ENCODE measurements at places on chromosomes 6 and 20.

DNA sequence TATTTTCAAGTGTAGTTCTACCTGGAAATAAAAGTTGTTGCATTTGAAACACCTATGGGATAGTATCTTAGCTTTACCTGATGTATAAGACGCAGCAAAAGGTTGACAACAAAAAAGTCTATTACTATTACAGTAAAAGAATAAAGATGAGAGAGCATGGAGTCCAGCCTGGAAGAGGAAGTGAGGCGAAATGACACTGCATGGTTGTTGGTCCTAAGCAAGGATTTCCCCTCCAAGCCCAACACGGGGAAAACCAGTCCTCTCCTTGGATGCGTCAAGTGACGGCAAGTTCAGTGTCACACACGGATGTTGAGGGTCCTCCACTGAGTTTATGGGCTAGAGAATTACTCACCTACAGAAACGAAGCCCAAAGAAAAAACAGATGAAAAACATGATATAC is 51.7 kb downstream of the COL11A2 start:
- no peak for DNase-seq

GRCh38 chr20:33896509-33896908 is 85.4 kb downstream of the CHMP4B start:
- DNase-seq = peak; percentile 17

DNA sequence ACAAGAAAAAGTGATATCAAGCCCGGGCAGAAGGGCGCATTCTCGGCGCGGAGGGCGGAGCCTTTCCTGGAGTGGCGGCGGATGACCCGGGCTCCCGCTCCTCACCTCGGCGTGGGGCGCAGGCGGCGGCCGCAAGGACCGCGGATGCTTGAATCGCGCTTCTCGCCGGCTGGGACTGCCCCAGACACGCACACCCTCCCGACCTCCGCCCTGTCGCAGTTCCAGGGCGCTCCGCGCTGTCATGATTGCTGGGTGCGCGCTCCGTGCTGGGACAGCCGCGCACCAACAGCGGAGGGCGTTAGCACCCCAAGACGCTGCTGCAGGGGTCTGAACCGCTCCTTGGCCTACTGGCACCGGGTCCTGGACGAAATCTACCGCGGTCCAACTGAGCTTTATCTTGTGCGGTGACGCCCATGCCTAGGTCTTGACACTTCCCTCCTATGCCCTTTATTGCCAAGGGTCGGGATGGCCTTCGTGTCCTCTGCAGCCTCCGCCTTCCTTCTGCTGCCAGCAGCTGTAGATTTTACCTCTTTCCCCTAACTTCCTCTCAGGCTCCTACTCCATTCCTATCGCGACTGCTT is 43.3 kb downstream of the IRAK1BP1 start:
- DNase-seq = peak; percentile 55

GRCh38 chr20:25014816-25015215 is 22.3 kb upstream of the APMAP start:
- DNase-seq = no peak

DNA sequence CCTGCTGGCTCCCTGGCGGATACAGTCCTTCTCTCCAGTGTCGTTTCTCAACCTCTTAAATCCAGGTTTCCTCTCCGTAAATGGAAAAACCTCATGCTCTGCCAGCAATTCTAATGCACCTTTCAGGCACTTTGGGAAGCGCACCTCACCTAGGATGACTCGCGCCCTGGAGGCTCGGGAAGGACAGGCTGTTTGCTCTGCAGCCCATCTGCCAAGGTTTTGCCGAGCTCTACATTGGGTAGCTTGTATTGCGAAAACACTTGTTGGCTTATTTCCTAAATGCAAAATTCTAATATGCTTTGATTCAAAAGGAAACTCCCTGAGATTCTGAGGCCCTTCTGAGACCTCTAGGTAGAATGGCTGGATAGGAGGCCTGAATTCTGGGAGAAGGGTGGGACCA is 102.6 kb upstream of the MLN start:
- no peak for DNase-seq

DNA sequence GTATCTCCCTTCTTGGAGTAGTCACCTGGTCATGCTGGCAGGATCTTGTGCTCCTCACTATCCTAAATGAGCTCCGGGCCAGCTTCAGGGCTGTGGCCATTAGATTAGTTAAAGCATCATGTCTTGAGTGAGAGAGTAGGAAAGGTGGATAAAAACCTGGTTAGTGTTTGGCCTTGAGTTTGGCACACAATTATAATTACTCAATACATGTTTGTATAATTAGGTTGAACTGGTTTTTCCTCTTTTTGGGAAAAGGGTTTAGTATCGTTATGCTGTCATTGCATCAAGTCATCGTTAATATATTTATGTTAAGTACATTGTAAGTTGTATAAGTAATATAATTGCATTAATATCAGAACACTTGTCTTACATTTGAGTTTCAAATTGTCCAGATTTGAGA is 126.3 kb downstream of the CDKAL1 start:
- no peak for DNase-seq

DNA sequence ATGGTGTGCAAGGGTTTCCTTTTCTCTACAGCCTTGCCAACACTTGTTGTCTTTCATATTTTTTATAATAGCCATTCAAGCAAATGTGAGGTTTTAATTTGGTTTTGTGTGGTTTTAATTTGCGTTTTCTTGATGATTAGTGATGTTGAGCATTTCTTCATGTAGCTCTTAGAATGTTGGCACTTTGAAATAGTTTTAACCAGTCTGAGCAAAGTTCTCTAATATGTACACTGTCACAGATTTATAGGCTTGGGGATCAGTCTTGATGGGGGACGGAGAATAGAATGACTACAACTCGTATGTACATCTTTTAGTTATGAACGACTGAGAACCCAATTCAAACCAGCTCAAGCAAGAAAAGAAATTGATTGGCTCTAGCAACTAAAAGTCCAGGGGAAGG is 1003.1 kb downstream of the KIF16B start:
- no peak for DNase-seq

- no peak for DNase-seq
Measured at GRCh38 chr20:61307686-61308476, 55.8 kb downstream of the CDH4 start.

DNA sequence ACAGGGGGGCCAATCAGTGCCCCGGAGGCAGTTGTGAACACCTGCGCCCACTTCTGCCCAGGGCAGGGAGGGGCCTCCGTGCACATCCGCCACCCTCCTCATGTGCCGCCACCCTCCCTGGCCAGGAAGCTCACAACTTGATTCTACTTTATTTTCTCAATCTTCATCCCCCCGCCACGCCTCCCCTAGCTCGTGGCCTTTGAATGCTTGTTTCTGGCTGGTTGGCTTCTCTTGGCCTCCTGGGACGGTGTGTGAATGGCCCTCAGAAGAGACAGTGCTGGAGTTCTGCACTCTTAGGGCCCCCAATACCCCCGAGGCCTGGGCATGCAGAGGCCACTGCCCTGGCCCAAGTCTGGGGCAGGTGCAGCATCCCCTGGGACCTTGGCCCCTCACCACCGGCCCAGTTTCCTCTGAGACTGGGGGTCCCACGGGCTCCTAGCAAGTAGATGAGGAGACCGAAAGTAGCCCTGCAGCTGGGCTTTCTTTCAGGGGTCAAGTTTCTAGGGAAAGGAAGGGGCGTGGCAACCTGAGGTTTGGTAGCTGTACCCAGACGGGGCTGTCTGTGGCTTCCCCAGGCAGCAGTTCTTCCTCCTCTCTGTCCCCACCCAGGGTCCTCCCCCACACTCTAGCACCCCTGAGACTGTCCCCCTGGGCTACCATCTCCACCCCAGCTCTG is 1.3 kb downstream of the RGS19 start:
- DNase-seq = no peak

- DNase-seq = no peak
Measured at GRCh38 chr6:82248273-82248735, 760 bp upstream of the IBTK start.

GRCh38 chr6:69936674-69937363 is 70.5 kb downstream of the COL19A1 start:
- DNase-seq = no peak

DNA sequence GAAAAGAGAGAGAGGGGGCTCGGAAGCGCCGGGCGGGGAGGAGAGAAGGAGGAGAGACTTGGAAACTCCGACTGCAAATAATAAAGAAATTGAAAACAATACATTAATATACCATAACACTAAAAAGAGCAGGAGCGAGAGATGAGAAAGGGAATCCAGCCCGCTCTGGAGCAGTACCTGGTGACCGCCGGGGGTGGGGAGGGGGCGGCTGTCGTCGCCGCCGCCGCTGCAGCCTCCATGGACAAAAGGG is 338 bp downstream of the E2F3 start:
- no peak for DNase-seq

DNA sequence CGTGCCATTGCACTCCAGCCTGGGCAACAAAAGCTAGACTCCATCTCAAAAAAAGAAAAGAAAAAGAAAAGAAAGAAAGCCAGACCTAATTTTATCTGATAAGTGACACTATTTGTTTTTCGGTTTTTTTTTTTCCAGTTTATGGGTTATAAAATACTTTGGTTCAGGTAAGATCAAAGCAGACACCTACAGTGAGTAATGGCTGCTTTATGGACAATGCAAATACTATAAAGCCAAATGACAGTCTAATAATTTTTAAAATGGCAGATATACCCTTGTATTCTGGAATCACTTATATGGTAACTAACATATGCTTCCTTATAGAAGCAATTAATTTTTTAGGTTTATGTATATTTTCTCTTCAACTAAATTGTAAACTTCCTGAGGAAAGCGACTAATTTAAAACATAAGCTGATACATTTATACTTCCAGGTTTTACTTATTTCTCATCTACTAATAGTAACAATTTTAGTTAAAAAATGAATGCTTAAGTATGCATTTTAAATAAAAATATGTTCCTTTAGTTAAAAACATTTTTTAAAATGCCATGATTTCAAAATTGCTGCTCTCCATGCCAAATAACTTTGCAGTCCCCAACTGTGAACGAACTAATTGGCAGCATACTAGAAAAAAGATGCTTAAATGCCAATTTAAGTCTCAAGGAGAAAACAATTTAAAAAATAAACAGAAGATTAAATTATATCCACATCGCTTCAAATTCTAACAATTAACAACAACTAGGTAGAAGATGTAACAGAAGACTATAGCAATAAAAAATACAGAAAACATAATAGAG is 38.5 kb downstream of the KIAA0319 start:
- no peak for DNase-seq

- DNase-seq = peak; percentile 97
Measured at GRCh38 chr6:26457806-26458688, at the start of gene BTN2A1. Gene BTN2A1, plus strand, starts transcription at chr6:26457955. Its CDS starts 682 bp downstream, at chr6:26458637.

DNA sequence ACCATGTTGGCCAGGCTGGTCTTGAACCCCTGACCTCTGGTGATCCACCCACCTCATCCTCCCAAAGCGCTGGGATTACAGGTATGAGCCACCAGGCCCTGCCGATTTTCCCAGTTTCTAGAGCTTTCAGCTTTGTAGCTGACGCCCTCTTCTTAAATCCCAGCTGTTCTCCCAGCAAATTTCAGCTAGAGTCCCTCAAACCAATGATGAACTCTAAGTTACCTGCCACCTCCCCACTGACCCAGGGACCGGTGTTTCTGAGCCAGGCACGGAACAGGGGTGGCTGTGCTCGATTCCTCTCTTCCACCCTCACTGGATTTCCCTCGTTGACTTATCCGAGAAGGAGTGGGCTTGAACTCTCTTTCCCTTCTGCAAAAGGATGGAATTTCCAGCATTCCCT is 39.1 kb downstream of the SUN5 start:
- DNase-seq = no peak

DNA sequence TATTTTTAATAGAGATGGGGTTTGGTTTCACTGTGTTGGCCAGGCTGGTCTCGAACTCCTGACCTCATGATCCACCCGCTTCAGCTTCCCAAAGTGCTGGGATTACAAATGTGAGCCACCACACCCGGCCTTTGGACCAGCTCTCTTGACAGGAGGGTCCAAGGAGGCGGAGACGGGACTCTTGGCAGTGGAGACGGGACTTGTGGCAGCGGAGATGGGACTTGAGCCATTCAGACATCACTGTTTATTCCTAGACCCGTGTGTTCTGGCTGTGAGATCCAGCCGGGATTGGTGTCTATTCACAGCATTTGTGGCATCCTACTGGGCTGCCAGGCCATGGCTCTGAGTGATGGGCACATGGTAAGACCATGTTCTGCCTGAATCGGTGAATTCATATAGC is 25.6 kb downstream of the PRPF6 start:
- no peak for DNase-seq

GRCh38 chr6:69383627-69384026 is 413.2 kb downstream of the LMBRD1 start:
- no peak for DNase-seq

GRCh38 chr6:133467982-133468380 is 226.8 kb downstream of the EYA4 start:
- no peak for DNase-seq

- no peak for DNase-seq
Measured at GRCh38 chr20:40959325-40960092, 69.1 kb upstream of the TOP1 start.

DNA sequence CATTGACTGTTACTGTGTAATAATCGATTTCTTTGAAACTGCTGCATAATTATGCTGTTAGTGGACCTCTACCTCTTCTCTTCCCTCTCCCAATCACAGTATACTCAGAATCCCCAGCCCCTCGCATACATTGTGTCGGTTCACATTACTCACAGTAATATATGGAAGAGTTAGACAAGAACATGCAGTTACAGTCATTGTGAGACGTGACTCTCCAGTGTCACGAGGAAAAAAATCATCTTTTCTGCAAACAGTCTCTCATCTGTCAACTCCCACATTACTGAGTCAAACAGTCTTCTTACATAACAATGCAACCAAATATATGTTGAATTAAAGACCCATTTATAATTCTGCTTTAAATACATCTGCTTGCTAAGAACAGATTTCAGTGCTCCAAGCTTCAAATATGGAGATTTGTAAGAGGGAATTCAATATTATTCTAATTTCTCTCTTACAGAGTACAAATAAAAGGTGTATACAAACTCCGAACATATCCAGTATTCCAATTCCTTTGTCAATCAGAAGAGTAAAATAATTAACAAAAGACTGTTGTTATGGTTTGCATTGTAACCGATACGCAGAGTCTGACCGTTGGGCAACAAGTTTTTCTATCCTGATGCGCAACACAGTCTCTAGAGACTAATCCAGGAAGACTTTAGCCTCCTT is 113.3 kb downstream of the TMEM242 start:
- DNase-seq = no peak

GRCh38 chr6:118774581-118774980 is 119.4 kb upstream of the ASF1A start:
- peak; percentile 35 for DNase-seq

DNA sequence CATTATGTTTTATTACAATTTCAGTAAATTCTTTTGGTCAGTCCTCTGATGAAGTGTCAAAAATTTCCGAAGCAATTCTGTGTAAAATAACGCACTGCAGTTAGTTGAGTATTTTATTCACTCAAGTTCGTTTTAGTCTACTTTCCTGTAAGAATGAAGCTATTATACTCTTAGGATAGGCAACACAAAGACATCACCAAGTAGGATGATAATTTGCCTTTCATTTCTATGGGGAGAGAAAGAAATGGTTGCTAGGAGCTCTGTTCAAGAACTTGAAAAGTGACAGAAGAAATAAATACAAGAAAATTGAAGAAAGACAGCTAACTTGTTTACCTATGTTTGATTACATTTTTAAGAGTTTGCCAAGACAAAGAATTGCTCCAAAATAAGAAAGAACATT is 290.4 kb downstream of the EYS start:
- no peak for DNase-seq

Measured in eye (tissue), 1 donor.